Activated gamma-delta T cell treated with anti-CD3 and anti-CD28 coated beads, Interleukin-2, amount 50 U/mL, for 16 hours (primary cell): ENCODE measurements at places on chromosomes 13 and 19.

- DNase-seq: no peak
These were observed 6.4 kb downstream of the WDR87 start for GRCh38 chr19:37899966-37900365.

GRCh38 chr13:43983373-43983772, 103.7 kb downstream of the LACC1 start:
- DNase-seq: no peak

DNA sequence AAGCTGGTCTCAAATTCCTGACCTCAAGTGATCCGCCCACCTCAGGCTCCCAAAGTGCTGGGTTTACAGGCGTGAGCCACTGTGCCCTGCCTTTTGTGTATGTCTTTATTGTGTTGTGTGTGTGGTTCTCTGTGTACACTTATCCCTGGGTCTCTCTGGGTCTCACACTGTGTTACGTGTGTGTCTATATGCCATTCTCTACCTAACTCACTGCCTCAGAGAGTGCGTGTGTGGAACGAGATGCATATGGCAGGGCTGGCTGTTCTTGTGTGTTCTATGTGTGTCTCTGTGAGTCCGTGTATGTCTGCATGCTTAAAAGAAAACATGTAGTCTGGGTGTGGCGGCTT, 10.5 kb downstream of the FOXA3 start:
- no peak for DNase-seq

DNA sequence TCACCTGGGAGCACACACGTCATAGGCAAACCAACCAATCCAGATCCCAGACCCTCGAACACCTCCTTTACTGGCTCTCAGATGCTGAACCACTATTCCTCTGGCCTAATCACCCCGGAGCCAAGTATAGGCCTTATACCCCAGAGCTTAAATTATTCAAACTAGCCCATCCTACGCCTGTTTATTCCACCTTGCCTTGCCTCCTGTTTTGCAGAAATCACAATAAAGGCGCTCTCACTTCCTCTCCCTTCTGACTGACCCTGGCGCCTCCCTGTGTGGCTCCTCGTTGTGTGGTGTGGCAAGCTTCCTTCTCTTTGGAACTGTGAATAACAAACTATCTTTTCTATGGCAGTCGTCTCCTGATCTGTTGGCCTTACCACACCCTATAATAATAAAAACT, 354.9 kb downstream of the ENOX1 start:
- no peak for DNase-seq

DNA sequence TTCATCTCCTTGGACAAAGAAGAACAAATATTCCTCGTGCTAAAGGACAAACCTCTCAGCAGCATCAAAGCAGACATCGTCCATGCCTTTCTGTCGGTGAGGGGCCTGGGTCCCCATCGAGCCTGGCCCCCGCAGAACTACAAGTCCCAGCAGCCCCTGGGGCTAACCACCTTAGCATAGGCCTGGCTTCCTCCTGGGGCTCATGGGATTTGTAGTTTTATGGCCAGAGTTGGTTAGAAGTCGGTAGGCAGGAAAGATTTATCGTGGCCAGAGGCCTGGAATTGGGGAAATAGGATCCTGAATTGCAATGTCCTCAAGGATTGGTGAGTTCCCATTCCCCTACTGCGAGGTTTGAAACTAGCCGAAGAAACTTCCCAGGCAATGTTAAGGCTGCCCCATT, 19.6 kb downstream of the TMEM150B start:
- DNase-seq: peak; percentile 19

- no peak for DNase-seq
These were observed 94.0 kb upstream of the SLC15A1 start for GRCh38 chr13:98846521-98846920.

- DNase-seq: no peak
These were observed 64.3 kb upstream of the SIAH3 start for GRCh38 chr13:45915686-45916439.

- DNase-seq: no peak
These were observed 20.5 kb upstream of the LATS2 start for GRCh38 chr13:21081926-21082325.

GRCh38 chr13:30509254-30510050, 43.7 kb upstream of the HMGB1 start:
- DNase-seq: no peak

- DNase-seq: no peak
These were observed 54.8 kb downstream of the COG3 start for GRCh38 chr13:45519493-45519892.

GRCh38 chr13:46051968-46052318, 603 bp downstream of the ZC3H13 start:
- DNase-seq: no peak

GRCh38 chr19:56678205-56678604, 6.6 kb upstream of the ZNF835 start:
- no peak for DNase-seq

DNA sequence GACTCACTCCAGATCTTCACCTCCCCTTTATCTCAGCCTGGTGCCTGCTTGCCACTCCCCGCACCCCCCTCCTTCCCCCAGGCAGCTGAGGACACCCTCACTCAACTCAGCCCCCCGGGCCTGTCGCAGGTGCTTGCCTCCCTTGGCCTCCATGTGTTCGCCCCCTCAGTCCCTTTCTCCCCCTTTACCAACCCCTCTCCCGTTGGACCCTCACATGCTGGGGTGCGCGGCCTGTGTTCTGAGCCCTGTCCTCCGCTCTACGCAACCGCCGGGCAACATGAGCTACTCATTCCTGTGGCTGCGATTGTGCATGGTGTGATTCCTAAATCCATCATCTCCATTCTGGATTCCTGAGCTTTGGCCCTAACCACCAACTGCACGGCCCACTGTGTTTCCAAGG, 5.1 kb downstream of the CHERP start:
- DNase-seq: no peak

GRCh38 chr19:2164020-2164998, 576 bp downstream of the DOT1L start:
- DNase-seq: no peak

- no peak for DNase-seq
These were observed 8.0 kb downstream of the SSBP4 start for GRCh38 chr19:18427080-18427742.

- no peak for DNase-seq
These were observed 26.7 kb upstream of the FFAR2 start for GRCh38 chr19:35421362-35421761.

DNA sequence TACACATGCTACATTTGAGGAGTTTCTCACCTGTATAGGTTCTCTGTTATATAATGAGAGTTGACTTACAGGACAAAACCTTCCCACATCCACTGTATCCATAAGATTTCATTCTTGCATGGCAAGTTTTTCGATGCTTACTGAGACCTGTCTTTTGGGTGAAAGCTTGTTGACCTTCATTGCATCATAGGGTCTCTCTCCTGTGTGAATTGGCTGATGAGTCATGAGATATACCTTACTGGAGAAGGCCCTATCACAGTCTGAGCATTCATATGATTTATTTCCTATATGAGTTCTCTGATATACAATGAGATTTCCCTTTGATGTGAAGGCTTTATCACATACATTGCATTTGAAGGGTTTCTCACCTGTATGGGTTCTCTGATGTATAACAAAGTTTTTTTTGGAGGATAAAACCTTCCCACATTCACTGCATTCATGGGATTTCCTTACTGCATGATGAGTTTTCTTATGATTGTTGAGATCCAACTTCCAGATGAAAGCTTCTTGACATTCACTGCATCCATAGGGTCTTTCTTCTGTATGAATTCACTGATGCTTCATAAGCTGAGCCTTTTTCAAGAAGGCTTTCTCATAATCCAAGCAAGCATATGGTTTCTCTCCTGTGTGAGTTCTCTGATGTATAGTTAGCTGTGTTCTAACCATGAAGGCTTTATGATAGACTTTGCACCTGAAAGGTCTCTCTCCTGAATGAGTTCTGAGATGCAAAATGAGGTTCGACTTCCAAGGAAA, 25.7 kb downstream of the ZNF577 start:
- no peak for DNase-seq

- DNase-seq: no peak
These were observed 9.8 kb upstream of the FRY start for GRCh38 chr13:32021785-32022184.

DNA sequence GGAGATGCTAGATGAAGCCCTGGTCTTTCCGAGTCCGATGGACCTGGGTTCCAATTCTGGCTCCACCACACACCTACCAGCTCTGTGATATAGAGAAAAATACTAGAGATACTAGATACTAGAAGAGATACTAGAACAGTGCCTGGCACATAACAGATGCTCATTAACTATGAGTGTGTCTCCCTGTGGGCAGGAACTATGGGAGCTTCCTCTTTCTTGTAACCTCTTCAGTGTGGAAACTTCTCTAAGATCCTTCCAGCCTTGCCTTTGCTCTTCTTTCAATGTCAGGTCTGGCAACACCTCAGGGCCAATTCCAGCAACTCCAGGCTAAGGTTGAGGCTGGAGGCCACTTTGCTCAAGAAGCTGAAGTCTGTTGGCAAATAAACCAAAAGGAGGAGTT, 143.9 kb downstream of the KATNAL1 start:
- no peak for DNase-seq
